ENCODE measurements at places on chromosomes 3 and 15.

DNA sequence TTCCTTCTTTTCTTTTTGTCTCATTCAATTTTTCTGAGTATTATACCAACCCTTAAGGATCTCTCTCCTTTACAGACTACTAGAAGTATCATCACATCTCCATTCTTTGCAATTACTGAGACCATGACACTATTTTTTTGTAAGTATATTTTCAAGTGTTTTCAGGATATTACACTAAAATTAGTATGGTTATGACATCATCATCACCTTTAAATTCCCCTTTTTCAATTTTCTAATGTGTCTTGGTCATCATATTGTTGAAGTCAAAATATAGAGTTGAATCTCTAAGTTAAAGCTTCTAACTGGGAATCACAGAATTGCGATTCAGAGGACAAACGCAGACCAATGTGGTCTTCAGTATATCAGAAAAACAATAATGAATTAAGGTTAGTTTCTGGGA lies 1475.1 kb downstream of the OTOL1 start:
- DNase-seq = no peak

- DNase-seq = no peak
These were observed 37.2 kb downstream of the SNRK start for GRCh38 chr3:43323541-43323940.

DNA sequence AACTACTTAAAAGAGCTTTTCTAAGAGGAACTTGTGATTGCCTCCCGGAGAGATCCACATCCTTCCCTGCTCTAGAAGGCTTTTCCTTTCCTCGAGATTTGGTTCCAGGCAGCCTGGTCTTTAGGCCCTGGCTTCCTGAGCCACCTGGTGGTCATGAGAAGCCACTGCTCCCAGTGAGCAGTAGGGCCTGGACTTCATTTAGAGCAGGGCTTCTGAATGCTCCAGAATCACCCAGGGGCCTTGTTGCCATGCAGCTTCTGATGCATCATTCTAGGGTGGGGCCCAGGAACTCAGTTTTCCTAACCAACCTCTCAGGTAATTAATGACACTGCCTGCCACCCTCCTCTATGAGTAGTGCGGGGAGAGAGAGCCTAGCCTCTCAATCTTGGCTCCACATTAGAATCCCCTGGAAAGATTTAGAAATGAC lies 29.6 kb downstream of the PSMD6 start:
- DNase-seq = peak; percentile 72

- DNase-seq = no peak
These were observed 201.7 kb upstream of the MLF1 start for GRCh38 chr3:158369279-158369678.

DNA sequence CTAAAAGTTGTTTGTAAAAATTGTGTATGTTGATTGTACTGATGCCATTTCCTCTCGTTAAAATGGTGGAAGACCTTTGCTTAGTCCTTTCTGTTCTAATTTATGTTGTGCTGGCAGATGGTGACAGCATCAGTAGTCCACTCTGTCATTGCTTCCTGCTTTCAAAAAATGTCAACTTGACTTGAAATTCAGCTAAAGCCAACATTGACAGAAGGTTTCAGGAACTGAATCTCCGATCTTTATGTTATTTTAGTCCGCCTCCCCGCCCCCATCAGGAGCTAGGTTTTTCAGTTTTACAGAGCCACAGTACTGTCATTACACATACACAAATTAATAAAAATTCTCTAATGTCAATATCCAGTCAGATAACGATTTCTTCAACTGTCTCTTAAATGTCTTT lies 1.5 kb downstream of the CEP63 start:
- peak; percentile 88 for DNase-seq

DNA sequence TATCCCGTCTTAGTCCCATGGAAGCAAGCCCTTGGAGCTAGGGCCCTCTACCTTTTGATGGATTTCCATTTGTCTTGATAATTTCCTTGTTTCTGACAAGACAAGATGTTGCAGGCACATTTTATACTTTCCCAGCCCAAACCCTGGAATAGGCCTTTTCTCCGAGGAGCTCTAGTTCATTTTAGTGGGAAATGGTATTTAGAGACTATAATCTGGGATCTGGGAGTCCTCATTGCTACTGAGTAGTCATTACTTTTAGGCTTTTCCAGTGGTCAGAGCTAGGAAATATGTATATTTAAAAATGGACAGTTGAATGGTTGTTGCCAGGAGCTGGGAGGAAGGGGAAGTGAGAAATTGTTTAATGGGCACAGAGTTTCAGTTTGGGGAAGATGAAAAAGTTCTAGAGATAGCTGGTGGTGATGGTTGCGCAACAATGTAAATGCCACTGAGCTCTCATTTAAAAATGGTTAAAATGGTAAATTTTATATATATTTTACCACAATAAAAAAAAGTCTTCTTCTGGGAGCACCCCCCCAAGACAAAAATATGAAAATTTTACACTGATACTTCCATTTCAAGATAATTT lies 31.6 kb downstream of the MLH1 start:
- DNase-seq = peak; percentile 83

GRCh38 chr15:73740152-73741048 lies 12.8 kb downstream of the INSYN1 start:
- DNase-seq = no peak

GRCh38 chr15:95646484-95647273 lies 683.8 kb upstream of the NR2F2 start:
- no peak for DNase-seq

GRCh38 chr3:185995352-185995751 lies 57.5 kb upstream of the TRA2B start:
- no peak for DNase-seq

GRCh38 chr3:149319750-149320149 lies 13.7 kb downstream of the TM4SF18 start:
- no peak for DNase-seq

GRCh38 chr15:45795440-45796069 lies 160.7 kb downstream of the SQOR start:
- DNase-seq = peak; percentile 21

DNA sequence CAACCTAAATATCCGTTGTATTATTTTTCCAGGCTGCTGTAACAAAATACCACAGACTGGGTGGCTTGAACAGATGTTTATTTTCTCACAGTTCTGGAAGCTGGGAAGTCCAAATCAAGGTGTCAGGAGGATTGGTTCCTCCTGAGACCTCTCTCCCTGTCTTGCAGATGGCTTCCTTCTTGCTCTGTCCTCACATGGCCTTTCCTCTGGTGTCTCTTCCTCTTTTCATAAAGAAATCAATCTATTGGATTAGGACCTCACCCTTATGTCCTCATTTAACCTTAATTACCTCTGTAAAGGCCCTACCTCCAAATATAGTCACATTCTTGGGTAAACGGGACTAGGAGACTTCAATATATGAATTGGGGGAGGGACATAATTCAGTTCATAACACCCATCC lies 89.2 kb upstream of the PLCL2 start:
- DNase-seq = peak; percentile 47

DNA sequence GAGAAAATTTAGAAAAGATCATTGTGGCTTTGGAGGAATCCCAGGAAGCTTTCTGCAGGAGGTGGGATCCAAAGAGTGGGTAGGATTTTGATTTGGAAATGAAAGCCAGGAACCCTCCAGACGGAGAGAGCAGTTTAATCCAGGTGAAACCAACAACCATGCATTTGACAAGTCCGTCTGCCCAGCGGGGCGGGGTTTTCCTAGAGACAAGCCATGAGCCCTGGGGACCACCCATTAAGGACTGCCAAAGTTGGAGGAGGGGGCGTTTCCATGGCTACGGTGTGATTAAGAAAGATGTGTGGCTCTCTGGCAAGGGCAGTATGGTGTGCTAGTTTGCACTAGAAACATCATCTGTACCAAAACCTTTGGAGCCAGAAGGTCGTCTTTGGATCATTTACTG lies 53.4 kb downstream of the SRGAP3 start:
- no peak for DNase-seq

GRCh38 chr3:124281453-124282316 lies 289.8 kb upstream of the ROPN1 start:
- peak; percentile 18 for DNase-seq

DNA sequence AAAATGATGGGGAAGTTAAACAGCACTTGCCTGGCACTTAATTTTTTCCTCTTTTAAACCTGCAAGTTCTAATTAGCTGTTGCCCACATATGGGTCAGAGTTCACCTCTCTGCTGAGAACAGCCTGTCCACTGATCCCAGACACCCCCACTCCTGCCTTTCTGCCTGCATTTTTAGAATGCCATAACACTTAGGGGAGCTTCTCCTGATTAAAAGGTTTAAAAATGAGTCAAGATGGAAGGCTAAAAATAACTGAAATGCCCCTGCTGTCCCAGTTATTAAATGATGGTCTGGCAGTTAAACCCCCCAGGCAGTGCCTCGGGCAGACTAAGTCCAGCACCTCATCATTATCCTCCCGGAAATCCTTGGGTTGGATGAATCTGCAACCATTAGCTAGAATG lies 913.6 kb upstream of the ARPP21 start:
- DNase-seq = no peak

DNA sequence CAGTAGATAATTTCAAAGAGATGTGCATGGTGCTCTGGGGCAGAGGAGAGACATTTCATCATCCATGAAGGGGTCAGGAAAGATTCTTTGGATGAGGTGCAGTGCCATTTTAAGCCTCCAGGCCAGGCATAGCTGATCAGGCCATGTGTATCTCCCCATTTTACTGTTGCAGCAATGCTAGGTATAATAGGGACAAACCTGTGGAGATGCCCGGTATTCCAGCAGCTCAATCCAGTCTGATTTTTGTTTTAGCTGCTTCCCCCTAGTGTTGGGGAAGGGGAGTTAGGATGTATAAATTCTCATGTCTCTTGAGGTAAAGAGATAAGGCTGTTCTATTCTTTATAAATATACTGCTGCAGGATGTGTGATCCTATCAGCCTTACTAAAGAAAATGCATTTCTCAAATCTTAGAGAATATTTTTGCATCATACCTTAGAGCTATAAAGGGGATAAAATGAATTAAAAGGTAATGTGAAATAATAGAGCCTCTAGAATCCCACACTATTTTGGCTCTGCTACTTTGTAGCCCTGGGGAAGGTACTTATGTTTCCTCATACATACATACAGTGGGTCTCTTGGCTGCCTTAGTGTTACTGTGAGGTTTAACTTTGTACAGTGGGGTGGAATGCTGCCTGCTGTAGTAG lies 5.2 kb downstream of the CDV3 start:
- no peak for DNase-seq

DNA sequence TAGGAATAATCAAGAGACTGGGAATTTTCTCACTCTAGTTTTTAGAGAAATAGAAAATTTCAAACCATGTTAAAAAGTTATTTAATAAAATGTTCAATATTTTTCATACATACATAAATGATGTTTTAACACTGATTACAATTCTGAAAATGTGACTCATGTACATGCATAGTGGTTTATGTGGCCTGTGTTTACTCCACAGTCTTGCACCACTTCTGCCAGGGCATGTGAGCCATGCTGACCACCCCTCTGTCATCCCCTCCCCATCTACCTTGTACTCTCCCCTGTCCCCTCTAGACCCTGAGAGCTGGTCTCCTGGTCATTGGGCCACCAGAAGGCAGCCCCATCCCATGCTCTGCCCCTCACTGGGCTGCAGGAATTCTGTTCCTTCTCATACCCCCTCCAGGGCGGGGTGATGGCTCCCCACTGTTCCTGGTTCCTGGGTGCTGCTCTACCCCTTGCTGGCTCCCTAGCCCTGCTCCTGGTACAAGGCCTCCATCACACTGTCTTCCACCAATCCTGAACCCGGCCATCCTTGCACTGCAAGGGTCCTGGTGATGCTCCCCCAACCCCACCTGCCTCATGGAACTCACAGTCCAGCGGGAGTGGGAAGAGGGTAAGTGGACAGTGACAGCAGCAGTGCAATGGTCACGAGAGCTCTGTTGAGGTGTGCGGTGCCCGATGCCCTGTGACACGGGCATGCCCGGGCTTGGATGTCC lies 24.2 kb upstream of the SLC41A3 start:
- no peak for DNase-seq

GRCh38 chr3:126013751-126014156 lies 44.8 kb downstream of the ROPN1B start:
- DNase-seq = no peak

- DNase-seq = no peak
These were observed 261.6 kb downstream of the CD47 start for GRCh38 chr3:107829185-107829584.

- DNase-seq = no peak
These were observed 31.6 kb upstream of the TIMP4 start for GRCh38 chr3:12190221-12190807.

DNA sequence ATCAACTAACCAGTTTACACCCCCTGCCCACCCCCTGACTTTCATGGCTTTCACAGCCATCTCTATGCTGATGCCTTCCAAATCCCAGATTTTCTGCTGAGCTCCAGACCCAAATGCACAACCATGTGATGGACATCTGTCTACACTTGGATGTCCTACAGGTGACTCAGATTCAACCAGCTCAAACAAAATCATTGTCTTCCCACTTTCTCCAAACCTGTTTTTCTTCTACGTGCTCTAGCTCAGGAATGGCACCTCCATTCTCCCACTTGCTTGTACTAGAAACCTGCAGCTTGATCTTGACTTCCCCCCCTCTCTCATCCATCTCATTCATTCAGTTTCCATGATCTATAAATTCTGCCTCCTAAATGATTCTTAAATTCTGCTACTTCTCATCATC lies 34.1 kb upstream of the RARRES1 start:
- no peak for DNase-seq

DNA sequence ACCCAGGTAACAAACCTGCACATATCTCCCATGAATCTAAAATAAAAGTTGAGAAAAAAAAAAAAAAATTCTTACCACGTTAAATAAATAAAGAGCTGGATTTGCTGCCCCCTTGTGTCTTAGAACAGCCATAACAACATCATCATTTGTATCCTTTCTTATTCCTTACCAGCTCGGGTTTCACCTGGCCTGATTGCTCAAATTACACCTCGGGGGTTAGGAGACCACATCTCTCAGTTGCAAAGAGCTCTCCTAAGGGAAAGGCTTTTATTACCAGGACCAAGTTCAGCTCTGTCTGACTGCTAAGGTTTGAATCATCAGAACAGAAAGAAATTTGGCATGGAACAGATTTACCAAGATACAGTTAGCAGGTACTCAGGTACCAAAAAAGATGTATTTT lies 25.8 kb upstream of the RPL39L start:
- peak; percentile 56 for DNase-seq

DNA sequence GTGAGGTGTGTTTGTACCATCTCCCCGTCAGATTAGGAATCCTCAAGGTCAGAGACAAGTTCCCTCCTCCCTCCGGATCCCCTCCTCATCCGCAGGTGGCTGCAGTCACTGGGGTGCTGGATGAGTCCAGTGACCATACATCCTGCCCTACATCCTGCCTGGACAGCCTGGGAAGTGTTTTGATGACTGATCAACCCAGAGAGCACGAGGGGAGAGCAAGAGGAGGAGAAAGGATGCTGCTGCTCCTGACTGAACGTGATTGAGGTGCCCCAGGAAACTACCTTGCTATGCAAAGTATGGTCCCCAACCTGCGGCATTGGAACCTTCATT lies 65.1 kb downstream of the SLC12A8 start:
- DNase-seq = no peak

DNA sequence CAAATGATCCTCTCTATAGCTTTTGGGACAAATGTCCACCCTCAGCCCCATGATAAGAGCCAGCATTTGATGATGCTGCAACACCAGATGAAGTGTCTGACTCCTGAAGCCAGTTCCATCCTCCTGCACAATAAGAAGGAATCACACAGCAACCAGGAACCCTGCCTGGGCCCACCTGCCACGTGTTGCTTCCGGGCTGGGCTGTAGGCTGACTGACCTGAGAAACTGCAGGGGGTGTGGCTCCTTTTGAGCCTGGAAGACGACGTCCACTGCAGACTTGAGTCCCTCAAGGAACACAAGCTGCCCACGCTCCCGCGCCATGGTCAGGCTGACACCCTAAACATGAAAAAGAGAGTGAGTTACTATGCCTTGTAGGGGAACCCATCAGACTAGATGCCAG lies 9.4 kb downstream of the ELP6 start:
- DNase-seq = no peak

- peak; percentile 63 for DNase-seq
These were observed 195.4 kb downstream of the OPA1 start for GRCh38 chr3:193788189-193788991.

Data from inflammatory macrophage treated with lipopolysaccharide for 4 hours (primary cell).